Bronchial smooth muscle cell (primary cell): ENCODE measurements at places on chromosomes 6 and 20. TPM values are rescaled to one million over a fixed set of nuclear protein-coding genes. Genes with fewer than 3 reads are reported as not detected.

Gene TMEM74B
- total RNA-seq: not detected in 2 replicates

Gene DDX43
- 0.32 TPM in 1 of 2 replicates, not detected in the other for total RNA-seq

Gene WFDC10B
- total RNA-seq: 0.26 TPM in 1 of 2 replicates, not detected in the other

Gene ADGB
- not detected in 2 replicates for total RNA-seq

Gene ULBP3
- 8.4 and 9.5 TPM in 2 replicates for total RNA-seq

Gene CGA
- 0.16 TPM in 1 of 2 replicates, not detected in the other for total RNA-seq

Gene FILIP1
- total RNA-seq: 0.16 and 0.52 TPM in 2 replicates

Gene C6orf58
- total RNA-seq: 0.17 TPM in 1 of 2 replicates, not detected in the other

Gene C20orf204
- total RNA-seq: 0.47 and 0.60 TPM in 2 replicates
